Esophagus squamous epithelium (tissue), 5 donors: ENCODE measurements at places on chromosomes 6 and 20.

GRCh38 chr6:165117121-165117520, 192.3 kb downstream of the C6orf118 start:
- DNase-seq: no peak

DNA sequence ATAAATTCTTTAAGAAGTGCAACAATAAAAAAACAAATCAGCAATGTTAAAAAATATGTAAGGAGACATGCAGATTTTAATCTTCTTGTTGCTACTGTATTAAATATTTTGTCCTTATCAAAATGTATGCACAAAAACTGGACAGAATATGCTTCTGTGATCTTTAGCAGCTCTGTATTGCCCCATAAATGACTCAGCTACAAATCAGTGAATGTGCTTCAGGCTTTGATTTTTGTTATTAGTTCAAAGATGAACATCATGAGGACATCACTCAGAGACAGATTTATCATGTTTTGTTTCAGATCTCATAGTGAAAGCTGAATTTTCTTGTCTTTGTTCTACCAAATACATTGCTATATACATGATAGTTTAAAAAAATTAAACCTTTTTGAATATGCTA, 312.4 kb downstream of the GRIK2 start:
- DNase-seq: no peak

DNA sequence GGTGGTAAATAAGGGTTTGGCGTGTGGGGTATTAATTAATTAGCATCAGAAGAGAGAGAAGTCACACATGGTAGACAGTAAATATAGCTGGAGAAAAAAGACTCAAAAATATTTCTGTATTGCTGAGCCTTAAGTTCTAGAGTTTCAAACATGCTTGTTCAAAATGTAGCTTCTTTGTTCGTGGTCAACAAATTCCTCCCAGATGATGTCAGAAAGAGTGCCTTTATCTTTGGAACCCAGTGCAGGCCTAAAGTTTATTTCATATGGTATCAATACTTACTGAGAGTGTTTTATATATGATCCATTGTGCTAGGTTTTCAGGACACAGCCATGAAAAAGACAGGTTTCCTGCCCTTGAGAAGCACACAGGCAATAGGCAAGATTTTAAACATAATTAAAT, 18.3 kb downstream of the MARCKS start:
- no peak for DNase-seq

- no peak for DNase-seq
Observed at GRCh38 chr6:84002226-84002625, 31.3 kb upstream of the MRAP2 start.

- no peak for DNase-seq
Observed at GRCh38 chr6:118719351-118720124, 68.1 kb upstream of the CEP85L start.

DNA sequence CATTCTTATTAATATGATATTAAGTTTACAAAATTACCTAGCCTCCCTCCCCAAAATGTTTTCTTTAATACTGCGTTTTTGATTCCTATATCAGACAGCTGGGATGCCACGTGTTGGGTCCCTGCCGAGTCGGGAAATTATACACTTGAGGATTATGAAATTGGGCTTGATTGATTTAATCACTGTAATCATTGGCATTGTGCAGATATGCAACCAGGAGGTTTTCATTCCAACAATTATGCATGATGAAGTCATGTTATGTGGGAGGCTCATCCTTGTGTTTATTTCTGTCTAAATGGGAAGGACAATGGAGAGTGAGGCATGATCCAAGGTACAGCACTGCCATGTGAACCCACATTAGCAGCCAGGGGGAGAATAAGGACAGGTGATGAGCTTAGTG, 30.6 kb upstream of the RIPOR2 start:
- no peak for DNase-seq

DNA sequence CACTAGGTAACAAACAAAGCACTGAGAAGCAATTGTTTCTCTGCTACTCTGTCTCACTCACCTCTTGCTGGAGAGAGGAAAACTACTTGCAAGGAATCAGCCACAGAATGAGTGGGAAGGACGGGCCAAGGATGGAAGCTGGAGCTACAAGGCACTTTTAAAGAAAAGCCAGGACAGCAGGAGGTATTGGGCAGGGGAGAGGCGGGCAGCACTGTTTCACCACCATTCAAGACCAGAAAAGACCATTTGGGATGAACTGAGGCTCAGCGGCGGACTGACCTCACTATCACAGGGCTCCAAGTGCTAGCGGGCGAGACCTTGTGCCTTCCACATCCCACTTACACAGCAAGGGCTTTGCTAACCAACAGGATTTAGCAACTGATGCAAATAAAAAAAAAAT, 137.4 kb downstream of the IPCEF1 start:
- no peak for DNase-seq

- DNase-seq: no peak
Observed at GRCh38 chr20:14418376-14418775, 81.0 kb upstream of the FLRT3 start.
